ENCODE measurements at places on chromosomes 6 and 20.

GRCh38 chr20:18666803-18667415, 79.1 kb downstream of the DTD1 start:
- DNase-seq = no peak

GRCh38 chr6:155223646-155224451, 40.0 kb upstream of the CLDN20 start:
- no peak for DNase-seq

DNA sequence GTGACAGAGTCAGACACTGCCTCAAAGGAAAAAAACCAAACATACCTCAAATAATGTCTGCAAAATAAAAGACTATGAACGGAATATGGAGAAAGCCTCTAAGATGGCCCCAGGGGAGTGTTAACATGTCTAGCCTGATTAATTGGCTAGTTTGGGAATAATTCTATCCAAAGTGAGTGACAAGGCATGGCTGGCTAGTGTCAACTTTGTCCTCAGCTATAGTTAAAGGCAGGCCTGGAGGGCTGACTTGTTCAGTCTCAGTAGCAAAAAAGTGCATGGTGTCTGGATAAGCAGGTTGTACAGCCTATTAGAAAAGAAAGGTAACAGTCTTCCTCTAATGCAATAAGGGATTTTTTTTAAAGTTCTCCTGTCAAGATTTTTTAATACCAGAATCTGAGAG, 32.7 kb downstream of the GCNT2 start:
- no peak for DNase-seq

GRCh38 chr6:107116328-107116892, 1.1 kb upstream of the BEND3 start:
- DNase-seq = no peak

- DNase-seq = no peak
Observed at GRCh38 chr20:5511082-5511481, 194.3 kb upstream of the PROKR2 start.
